Psoas muscle (tissue), 8 donors: ENCODE measurements at places on chromosomes 12 and 14. TPM values are rescaled to one million over a fixed set of nuclear protein-coding genes. Genes with fewer than 3 reads are reported as not detected.

- no peaks in the 10 kb centered on the region for H3K36me3 ChIP-seq
- no peak overlapping the region for H3K4me3 ChIP-seq
- no peak overlapping the region for H3K27ac ChIP-seq
- H3K4me1 ChIP-seq: no peaks in the 10 kb centered on the region
- no peak for DNase-seq
- no peaks in the 10 kb centered on the region for H3K27me3 ChIP-seq
Measured at GRCh38 chr14:92302481-92302880, 20.5 kb upstream of the SLC24A4 start.

- DNase-seq: no peak
- H3K4me1 ChIP-seq: no peaks in the 10 kb centered on the region
- H3K36me3 ChIP-seq: no peaks in the 10 kb centered on the region
- H3K4me3 ChIP-seq: no peak overlapping the region
Measured at GRCh38 chr14:53979113-53979681, 22.6 kb upstream of the BMP4 start.

- no peak overlapping the region for H3K4me3 ChIP-seq
- DNase-seq: no peak
- no peaks in the 10 kb centered on the region for H3K36me3 ChIP-seq
- no peaks in the 10 kb centered on the region for H3K27me3 ChIP-seq
Measured at GRCh38 chr12:39393179-39393578, 49.7 kb downstream of the KIF21A start.

GRCh38 chr12:5518584-5519365, 86.9 kb downstream of the NTF3 start:
- H3K27ac ChIP-seq: no peak overlapping the region
- H3K36me3 ChIP-seq: no peaks in the 10 kb centered on the region
- H3K4me3 ChIP-seq: no peak overlapping the region
- H3K27me3 ChIP-seq: no peaks in the 10 kb centered on the region
- DNase-seq: no peak

GRCh38 chr12:125161712-125162022, 96.4 kb downstream of the AACS start:
- DNase-seq: no peak
- H3K27me3 ChIP-seq: no peaks in the 10 kb centered on the region
- no peaks in the 10 kb centered on the region for H3K4me1 ChIP-seq
- no peaks in the 10 kb centered on the region for H3K36me3 ChIP-seq

DNA sequence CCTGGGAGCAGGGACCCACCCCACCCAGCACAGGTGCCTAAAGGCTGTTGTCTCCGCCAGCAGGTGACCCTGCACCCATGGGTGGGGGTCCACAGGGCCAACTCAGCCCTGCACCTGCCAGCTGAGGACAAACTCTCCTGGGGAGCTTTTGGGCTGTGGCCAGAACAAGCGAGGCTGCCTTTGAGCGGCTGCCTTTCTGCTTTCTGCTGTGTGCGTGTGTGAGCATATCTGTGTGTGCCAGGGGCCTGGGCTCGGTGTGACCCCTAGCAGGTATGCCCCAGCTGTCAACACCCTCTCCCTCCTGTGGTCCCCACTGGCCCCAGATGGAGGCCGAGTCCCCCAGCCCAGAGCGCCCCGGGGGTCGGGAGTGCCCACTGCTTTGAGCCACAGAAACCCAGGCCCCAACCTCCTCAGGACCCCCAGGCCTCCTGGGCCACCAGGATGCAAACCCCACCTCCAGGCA, 25.9 kb upstream of the GPR132 start:
- no peaks in the 10 kb centered on the region for H3K36me3 ChIP-seq
- peaks cover 2% of the 10 kb centered on the region for H3K4me1 ChIP-seq
- DNase-seq: no peak
- H3K4me3 ChIP-seq: no peak overlapping the region

DNA sequence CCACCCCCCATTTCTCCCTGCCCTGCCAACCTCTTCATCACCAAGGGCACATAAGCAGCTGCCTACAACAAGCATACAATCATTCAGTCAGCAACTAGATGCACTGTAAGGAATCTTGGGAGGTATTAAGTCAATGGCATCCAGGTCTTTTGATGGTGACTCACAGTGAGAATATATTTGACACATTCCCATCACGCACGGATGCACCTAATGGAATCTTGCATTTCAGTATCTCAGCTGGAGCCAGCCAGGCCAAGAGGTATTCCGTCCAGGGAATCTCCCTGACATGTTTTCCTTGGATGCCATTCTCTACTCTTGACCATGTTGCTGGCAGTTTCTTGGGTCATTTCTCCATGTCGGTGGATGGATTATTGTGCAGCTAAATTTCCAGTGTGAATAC, 73.9 kb upstream of the CAPRIN2 start:
- H3K27me3 ChIP-seq: no peaks in the 10 kb centered on the region
- no peak overlapping the region for H3K4me3 ChIP-seq
- DNase-seq: no peak
- no peaks in the 10 kb centered on the region for H3K4me1 ChIP-seq
- no peaks in the 10 kb centered on the region for H3K36me3 ChIP-seq
- no peak overlapping the region for H3K27ac ChIP-seq

GRCh38 chr12:104877103-104877705, 80.9 kb downstream of the SLC41A2 start:
- no peaks in the 10 kb centered on the region for H3K4me1 ChIP-seq
- DNase-seq: no peak
- no peak overlapping the region for H3K27ac ChIP-seq
- no peaks in the 10 kb centered on the region for H3K36me3 ChIP-seq
- no peaks in the 10 kb centered on the region for H3K27me3 ChIP-seq

- H3K27ac ChIP-seq: peak overlapping the region; percentile 97
- no peak for DNase-seq
- peak overlapping the region; percentile 87 for H3K4me3 ChIP-seq
- H3K36me3 ChIP-seq: peaks cover 3% of the 10 kb centered on the region
- no peaks in the 10 kb centered on the region for H3K27me3 ChIP-seq
Measured at GRCh38 chr14:60095781-60096450, 4.2 kb downstream of the PCNX4 start.

GRCh38 chr14:53327716-53328115, 174.6 kb upstream of the DDHD1 start:
- no peaks in the 10 kb centered on the region for H3K27me3 ChIP-seq
- H3K36me3 ChIP-seq: no peaks in the 10 kb centered on the region

DNA sequence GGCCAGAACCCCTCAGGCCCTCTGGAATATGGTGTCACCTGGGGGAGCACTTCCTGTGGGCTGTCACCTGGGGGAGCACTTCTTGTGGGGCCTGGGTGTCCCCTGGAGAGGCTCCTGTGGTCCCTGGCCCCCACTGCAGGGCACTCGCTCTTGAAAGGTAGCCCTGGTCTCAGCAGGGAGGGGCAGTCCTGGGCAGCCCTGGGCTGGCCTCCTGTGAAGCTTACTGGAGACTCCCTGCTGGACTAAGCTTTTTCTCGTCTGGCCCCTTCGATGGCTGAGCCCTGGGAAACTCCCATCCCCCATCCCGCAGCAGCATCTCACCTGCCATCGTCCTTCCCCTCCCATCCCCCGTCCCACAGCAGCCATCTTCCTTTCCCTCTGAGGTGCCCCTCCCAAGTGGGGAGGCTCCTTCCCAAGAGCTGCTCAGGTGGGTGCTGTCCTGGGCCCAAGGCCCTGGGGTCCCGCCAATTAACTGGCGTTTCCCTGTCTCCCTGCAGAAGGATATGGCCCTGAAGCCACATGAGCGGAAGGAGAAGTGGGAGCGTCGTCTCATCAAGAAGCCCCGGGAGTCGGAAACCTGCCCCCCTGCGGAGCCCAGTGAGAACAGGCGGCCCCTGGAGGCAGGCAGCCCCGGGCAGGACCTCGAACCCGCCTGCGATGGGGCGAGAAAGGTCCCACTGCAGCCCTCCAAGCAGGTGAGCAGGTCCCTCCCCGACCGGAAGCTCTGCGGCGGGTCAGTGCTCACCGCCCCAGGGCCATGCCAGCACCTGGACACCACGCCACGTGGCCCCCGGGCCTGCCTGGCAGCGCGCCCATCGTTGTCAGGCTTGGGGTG, 17.9 kb downstream of the FBRSL1 start:
- DNase-seq: no peak
- peaks cover 47% of the 10 kb centered on the region for H3K4me1 ChIP-seq
- peaks cover 12% of the 10 kb centered on the region for H3K36me3 ChIP-seq
- no peaks in the 10 kb centered on the region for H3K27me3 ChIP-seq

GRCh38 chr14:92520102-92521057, 6.8 kb downstream of the RIN3 start:
- no peaks in the 10 kb centered on the region for H3K36me3 ChIP-seq
- DNase-seq: no peak
- peaks cover 2% of the 10 kb centered on the region for H3K27me3 ChIP-seq
- H3K27ac ChIP-seq: no peak overlapping the region

- H3K4me3 ChIP-seq: no peak overlapping the region
- H3K27ac ChIP-seq: peak overlapping the region; percentile 31
- no peaks in the 10 kb centered on the region for H3K36me3 ChIP-seq
- H3K4me1 ChIP-seq: peaks cover 8% of the 10 kb centered on the region
Measured at GRCh38 chr12:49428793-49429192, 61.5 kb downstream of the SPATS2 start.

DNA sequence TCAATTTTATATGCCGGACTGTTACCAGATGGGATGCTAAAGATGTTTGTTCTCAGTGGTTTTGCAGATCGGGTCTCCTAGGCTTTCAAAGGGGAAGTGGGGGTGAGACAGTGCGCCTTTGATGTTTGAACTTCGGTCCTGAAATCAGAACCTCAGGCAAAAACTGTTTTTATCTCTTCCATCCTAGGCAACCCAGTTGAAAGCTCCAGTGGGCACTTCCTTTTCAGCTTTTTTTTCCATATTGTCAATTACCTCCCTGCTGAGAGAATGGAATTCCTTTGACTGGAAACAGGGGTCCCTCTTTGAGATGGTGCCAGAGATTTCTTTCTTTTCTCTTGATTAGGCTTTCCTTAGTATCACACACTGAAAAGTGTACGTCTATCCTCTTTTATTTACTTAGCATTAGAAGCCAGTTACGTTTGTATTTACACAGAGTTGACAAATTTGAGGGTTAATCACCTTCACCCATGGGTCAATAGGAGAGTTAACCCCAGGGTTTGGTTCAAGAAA, 40.0 kb downstream of the NUAK1 start:
- no peak for DNase-seq
- peaks cover 30% of the 10 kb centered on the region for H3K4me1 ChIP-seq
- H3K27me3 ChIP-seq: no peaks in the 10 kb centered on the region
- H3K36me3 ChIP-seq: peaks cover 3% of the 10 kb centered on the region

DNA sequence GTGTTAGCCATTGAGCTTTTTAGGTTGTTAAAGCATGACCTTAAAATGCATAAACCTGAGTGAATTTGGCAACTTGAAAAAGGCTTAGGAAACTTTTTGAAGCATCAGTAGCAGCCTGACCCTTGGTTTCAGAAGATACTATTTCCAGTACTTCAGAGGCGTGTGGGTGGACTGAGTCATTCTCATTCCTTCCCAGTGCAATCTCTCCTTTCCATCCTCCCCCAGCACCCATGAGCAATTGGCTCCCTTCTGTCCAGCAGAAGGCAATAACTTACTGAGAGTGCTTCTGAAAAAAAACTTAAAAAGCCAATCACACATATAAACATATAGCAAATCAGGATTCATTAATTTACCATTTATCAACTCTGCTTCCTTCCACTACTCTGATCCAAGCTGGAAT, 299.3 kb upstream of the STXBP6 start:
- H3K4me1 ChIP-seq: no peaks in the 10 kb centered on the region
- no peaks in the 10 kb centered on the region for H3K27me3 ChIP-seq
- no peak overlapping the region for H3K4me3 ChIP-seq

- H3K36me3 ChIP-seq: no peaks in the 10 kb centered on the region
- H3K4me1 ChIP-seq: no peaks in the 10 kb centered on the region
- H3K4me3 ChIP-seq: no peak overlapping the region
- no peaks in the 10 kb centered on the region for H3K27me3 ChIP-seq
Measured at GRCh38 chr12:115322275-115322674, 638.3 kb upstream of the TBX3 start.

DNA sequence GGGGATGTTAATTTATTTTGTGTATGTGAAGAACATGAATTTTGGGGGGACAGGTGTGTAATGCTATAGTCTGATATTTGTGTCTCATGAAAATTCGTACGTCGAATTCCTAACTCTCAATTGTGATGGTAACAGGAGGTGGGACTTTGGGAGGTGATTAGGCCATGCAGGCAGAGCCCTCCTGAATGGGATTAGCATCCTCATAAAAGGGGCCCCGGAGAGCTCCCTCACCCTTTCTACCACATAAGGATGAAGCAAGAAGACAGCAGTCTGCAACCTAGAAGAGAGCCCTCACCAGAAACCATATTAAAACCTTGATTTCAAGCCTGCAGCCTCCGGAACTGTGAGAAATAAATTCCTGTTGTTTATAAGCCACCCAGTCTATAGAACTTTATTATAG, 165.4 kb downstream of the MDGA2 start:
- DNase-seq: no peak
- no peak overlapping the region for H3K4me3 ChIP-seq
- no peaks in the 10 kb centered on the region for H3K27me3 ChIP-seq
- no peaks in the 10 kb centered on the region for H3K36me3 ChIP-seq
- no peaks in the 10 kb centered on the region for H3K4me1 ChIP-seq

DNA sequence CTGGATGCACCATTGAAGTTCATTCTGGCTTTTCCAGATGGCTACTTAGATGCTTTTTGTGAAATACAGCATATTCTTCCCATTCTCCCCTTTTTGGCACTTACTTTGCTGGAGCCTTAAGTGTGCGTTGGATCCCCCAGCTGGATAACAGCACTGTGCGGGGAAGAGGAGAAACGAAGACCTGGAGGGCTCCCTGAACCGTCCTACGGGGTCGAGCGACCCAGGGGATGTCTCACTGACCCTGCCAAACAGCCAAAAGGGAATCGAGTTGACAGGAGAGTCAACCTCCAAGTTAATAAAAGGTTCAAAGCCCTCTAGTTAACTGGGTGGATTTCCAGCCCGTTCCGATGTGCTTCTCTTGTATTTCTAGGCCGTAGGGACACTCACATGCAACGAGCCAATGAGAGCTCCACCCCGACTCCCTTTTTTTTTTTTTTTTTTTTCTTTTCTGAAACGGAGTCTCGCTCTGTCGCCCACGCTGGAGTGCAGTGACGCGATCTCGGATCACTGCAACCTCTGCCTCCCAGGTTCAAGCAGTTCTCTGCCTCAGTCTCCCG, 1.0 kb upstream of the CAMKK2 start:
- peak overlapping the region; percentile 99 for H3K4me3 ChIP-seq
- H3K36me3 ChIP-seq: no peaks in the 10 kb centered on the region
- peak overlapping the region; percentile 73 for H3K27ac ChIP-seq
- no peak for DNase-seq
- no peaks in the 10 kb centered on the region for H3K27me3 ChIP-seq
- peaks cover 22% of the 10 kb centered on the region for H3K4me1 ChIP-seq

Gene DAO
- total RNA-seq: not detected

Gene DPPA3
- not detected for total RNA-seq

Gene SYNE3
- 3.4 TPM for total RNA-seq

Gene IL22
- total RNA-seq: not detected

Gene ORMDL2
- total RNA-seq: 14.8 TPM

Gene GMFB
- 14.5 TPM for total RNA-seq

Gene CIROP
- total RNA-seq: not detected

Gene CLEC4A
- not detected for total RNA-seq

Gene EID3
- total RNA-seq: 1.3 TPM

Gene SLC39A5
- not detected for total RNA-seq
